ENCODE measurements at places on chromosomes 11 and 22.
A peak's percentile ranks its signal among the peaks of the same experiment; 100 is the strongest.

DNA sequence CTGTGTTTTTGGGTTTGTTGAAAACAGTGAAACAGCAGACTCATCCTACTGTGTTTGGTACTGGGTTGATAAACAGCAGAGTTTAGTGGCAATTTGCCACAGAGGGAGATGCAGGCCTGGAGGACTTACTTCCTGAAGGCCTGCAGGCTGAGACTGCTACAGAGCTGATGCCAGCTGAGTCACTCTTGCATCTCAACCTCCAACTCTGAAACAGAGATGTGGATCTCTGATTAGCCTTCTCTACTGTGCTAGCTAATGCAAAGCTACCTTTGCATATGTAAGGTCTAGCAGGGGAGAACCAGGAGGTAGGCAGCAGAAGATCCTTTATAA lies 14.3 kb downstream of the ATP5MG start:
- DNase-seq: no peak

DNA sequence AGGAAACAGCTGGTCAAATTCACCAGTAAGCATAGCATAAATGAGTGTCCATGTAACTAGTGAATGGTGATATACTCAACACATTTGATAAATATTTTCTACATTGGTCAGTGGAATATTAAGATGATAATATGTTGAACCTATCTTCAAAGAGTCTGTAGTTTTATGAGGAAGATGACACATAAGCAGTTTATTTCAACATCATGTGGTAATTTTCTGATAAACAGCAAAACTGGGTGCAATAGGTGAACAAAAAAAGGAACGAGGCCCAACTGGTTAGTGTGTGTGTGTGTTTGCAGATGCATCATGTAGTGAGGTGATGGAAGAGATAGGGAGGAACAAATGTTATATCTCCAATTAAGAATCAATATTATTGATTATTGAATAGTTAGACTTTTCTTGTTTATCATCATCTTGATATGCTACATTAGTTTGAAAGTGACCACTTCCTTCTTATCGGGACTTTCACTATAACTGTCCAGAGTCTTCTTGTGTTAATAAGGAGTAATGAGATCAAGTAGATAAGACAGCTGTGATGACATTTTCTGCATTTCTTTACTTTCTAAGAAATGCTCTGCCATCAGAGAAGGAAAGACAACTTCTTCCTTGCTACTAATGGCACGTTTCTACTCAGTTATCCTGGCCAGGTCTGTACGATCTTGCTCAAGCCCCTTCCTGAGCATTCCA lies 270.7 kb downstream of the ETS1 start:
- no peak for DNase-seq

GRCh38 chr22:32587449-32587848 lies 112.8 kb downstream of the FBXO7 start:
- no peak for DNase-seq

GRCh38 chr11:255176-255575 lies 18.4 kb downstream of the PSMD13 start:
- DNase-seq: no peak

DNA sequence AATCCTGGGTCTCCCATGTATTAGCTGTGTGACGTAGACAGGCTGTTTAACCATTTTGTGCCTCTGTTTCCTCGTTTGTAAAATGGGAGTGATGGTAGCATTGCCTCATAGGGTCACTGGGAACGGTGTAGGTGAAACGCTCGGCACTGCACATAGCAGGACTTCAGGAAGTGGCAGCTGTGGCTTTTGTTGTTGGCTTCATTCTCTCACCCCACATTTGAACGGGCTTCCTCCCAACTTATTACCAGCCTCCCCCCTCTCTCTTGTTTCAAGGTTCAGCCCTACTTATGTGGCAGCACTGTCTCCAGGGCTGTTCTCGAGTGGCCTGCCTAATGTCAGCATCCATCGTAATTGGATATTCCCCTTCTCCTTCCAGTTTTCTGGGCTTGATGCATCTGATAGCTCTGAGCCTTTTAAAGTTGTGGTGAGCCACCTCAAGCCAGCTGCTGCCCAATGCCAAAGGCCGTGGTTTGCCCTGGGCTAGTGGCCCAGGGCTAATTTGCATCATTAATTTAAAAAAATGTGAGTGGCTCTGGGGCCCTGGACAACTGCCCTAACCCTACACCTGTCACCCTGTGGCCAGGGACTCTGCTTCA lies 217.8 kb upstream of the TBCEL start:
- DNase-seq: no peak

- no peak for DNase-seq
Observed at GRCh38 chr11:132056689-132057088, 686.3 kb downstream of the NTM start.

GRCh38 chr11:56916587-56916986 lies 72.1 kb upstream of the OR5AK2 start:
- DNase-seq: no peak

DNA sequence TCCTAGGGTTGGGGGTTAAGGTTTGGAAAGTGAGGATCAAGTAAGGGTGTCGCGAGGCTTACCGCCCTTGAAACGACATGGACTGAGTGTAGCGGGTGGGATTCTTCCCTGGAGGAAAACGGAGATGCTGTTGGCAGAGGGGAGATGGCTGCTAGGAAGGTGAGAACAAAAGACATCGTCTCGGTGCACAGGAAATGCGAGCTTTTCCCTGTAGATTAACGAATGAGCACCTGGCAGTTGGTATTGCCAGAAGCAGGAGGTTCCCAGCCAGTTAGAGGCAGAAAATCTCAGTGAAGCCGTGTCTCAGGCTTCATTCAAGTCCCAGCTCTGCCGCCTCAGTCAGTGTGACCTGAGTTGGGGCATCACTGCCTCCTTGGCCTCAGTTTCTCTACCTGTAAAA lies 1.4 kb upstream of the LHFPL7 start:
- DNase-seq: no peak

- no peak for DNase-seq
Observed at GRCh38 chr22:48500471-48501230, 1327.0 kb downstream of the BRD1 start.

DNA sequence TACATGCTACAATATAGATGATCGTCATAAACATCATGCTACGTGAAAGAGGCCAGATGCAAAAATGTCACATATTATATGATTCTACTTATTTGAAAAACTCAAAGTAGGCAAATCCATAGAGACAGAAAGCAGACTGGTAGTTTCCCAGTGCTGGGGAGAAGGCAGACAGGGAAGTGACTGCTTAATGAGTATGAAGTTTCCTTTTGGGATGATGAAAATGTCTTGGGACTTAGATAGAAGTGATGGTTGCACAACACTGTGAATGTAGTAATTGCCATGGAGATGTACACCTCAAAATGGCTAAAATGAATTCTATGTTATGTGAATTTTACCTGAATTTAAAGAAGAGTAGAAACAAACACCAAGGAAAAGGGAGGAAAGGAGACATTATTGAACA lies 45.2 kb upstream of the EHF start:
- no peak for DNase-seq

- DNase-seq: no peak
Observed at GRCh38 chr11:6062691-6063358, 32.3 kb upstream of the OR56A1 start.

GRCh38 chr11:75631086-75631730 lies 37.6 kb downstream of the MAP6 start:
- no peak for DNase-seq

GRCh38 chr22:20748731-20749428 lies 25.0 kb upstream of the SERPIND1 start:
- no peak for DNase-seq

- DNase-seq: no peak
Observed at GRCh38 chr11:111946499-111946898, 9.4 kb downstream of the DIXDC1 start.

DNA sequence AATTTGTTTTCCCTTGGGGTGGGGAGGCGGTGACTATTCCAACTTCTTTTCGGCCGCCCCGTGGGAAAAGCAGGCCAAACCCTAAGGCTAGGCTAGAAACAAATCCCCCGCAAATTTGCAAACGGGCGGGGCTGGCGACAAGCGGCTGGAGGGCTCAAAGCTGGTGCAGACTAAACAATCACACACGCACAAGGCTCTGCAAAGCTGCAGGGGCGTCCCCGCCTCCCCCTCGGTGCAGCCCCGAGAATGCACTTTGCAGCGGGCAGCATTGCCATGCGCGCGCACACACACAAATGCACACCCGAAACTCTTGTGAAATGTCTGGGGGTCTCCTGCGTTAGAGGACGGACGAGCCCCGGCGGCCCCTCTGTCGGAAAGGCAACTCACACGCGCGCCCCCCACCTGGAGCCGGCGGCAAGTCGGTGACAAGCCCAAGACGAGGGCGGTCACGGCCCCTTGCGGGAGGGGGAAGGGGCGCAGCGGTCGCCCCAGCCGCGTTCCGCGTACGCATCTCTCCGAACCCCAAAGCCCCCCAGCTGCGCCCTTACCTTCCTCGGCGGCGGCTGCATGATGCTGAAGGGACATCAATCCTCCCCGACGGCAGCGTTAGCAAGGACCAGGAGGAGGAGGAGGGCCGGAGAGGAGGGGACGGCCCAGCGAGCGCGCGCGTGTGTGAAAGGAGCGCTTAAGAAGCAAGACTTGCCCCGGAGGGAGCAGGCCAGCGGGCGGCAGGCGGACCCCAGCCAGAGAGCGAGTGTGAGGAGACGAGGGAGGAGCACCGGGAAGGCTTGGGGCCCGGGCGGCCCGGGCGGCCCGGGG lies 600 bp downstream of the FCHSD2 start:
- DNase-seq: peak; percentile 34

GRCh38 chr11:128365044-128365443 lies 222.3 kb downstream of the ETS1 start:
- DNase-seq: no peak

GRCh38 chr22:20550851-20551744 lies 43.7 kb downstream of the MED15 start:
- no peak for DNase-seq

GRCh38 chr11:69899957-69900821 lies 81.0 kb upstream of the FGF3 start:
- no peak for DNase-seq

GRCh38 chr11:117020869-117021564 lies 77.2 kb downstream of the SIK3 start:
- no peak for DNase-seq

- DNase-seq: peak; percentile 17
Observed at GRCh38 chr11:125923012-125923579, 18.8 kb downstream of the DDX25 start.

- no peak for DNase-seq
Observed at GRCh38 chr11:115585361-115586024, 81.3 kb upstream of the CADM1 start.

- no peak for DNase-seq
Observed at GRCh38 chr11:33135216-33135615, 26.1 kb downstream of the CSTF3 start.

GRCh38 chr11:27571154-27571810 lies 64.7 kb upstream of the LIN7C start:
- DNase-seq: no peak

DNA sequence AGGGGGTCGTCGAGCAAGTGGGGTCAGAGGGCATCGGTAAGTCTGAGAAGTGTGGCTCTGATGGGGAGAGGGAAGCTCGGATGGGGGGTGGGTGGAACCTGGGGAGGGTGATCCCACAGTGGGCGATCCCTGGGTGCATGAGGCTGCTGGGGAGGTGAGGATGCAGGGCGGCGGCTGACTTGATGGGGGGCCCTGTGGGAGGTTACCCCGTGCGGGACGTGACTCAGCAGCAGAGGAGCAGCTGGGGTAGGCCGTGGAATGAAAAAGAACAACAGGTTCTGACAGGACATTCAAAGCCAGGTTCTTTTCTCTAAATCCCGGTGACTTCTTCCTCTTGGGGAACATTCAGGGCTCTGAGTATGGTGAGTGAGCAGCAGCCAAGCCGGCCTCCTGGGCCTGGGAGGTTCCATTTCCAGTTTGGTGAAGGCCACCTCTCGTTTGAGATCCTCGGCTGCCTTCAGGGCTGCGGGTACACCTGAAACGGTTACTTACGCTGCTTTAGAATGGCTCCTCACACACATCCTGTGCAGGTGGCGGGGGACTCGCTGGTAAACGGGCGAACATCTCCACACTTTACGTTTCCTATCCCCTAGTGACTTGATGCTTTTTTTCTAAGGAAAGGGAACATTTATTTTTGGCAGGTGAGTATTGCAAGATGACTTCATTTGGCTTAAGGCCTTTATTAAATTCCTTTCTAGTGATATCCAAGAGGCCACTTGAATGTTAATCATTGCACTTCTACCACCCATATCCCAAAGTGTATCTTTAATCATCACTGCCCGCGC lies 278.2 kb downstream of the TBC1D22A start:
- no peak for DNase-seq

GRCh38 chr11:77510095-77510494 lies 36.2 kb upstream of the PAK1 start:
- no peak for DNase-seq

- no peak for DNase-seq
Observed at GRCh38 chr22:27534720-27535125, 266.8 kb downstream of the MN1 start.

GRCh38 chr11:38323961-38324761 lies 1726.1 kb upstream of the RAG2 start:
- no peak for DNase-seq

DNA sequence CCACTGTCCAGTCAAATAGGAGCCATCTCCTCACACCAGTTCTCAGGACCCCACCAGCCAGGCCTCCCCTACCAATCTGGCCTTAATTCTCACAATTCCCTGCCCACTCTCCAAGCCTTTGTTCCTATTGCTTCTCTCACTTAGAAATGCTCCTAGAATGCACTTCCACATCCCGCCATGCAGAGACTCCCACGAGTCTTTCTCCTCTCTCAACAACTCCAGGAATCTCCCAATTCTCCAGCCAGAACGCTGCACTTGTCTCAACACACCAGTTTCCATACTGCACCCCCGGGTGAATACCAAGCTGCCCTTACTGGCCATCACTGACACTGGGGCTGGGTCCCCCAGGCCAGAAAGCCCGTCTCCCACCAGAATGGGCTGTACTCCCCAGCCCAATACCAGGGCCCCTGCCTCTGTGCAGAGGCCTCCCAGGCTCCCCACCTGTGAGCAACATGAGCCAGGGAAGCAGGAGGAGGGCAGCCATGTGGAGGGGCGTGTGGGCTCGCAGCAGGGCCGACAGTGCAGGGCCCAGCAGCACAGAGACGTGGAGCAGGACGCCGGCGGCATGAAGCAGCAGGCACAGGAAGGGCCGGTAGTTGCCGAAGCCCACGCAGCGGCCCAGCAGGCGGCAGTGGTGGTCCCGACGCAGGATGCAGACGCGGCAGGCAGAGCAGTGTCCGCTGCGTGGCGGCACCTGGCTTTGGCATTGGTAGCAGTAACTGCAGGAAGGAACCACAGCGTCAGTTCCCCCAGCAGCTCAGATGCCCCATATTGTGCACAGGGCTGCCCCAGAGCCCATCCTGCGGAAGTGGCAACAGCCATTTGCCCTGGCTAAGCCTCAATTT lies 2.4 kb downstream of the ZDHHC24 start:
- peak; percentile 43 for DNase-seq
